ENCODE measurements at places on chromosomes 6 and 20.

GRCh38 chr20:8116067-8116811 lies 15.8 kb upstream of the PLCB1 start:
- no peak for DNase-seq

GRCh38 chr6:169940481-169941271 lies 189.3 kb downstream of the ERMARD start:
- no peak for DNase-seq

- DNase-seq, result no peak
Observed at GRCh38 chr20:37492945-37493344, 28.1 kb upstream of the NNAT start.

GRCh38 chr6:16002332-16003196 lies 126.3 kb upstream of the MYLIP start:
- DNase-seq, result no peak

GRCh38 chr20:36272547-36273220 lies 33.5 kb upstream of the DLGAP4 start:
- no peak for DNase-seq

GRCh38 chr6:149963462-149964307 lies at the start of gene ULBP1:
TSS of gene ULBP1 (plus strand) at chr6:149963943. CDS start at chr6:149964050, 107 bp downstream.
- peak; percentile 90 for DNase-seq

- no peak for DNase-seq
Observed at GRCh38 chr6:139765825-139766285, 391.4 kb upstream of the CITED2 start.

DNA sequence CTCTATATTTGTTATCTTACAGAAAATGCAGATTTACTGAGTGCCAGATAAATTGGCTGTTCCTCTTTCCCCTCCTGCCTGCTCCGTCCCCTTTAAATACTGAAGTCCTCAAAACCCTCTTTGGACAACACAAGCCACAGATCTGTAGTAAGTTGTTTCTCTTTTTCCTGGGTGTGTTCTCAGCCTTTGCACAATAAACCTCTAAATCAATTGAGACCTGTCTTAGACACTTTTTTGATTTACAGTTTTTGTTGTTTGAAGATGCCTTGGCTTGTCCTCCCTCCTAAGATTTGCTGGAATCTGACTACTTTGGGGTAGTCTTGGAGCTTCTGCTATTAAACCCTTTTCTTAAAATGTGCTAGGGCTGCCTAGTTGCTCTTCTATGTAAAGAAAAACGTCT lies 60.9 kb upstream of the EIF2S2 start:
- no peak for DNase-seq

DNA sequence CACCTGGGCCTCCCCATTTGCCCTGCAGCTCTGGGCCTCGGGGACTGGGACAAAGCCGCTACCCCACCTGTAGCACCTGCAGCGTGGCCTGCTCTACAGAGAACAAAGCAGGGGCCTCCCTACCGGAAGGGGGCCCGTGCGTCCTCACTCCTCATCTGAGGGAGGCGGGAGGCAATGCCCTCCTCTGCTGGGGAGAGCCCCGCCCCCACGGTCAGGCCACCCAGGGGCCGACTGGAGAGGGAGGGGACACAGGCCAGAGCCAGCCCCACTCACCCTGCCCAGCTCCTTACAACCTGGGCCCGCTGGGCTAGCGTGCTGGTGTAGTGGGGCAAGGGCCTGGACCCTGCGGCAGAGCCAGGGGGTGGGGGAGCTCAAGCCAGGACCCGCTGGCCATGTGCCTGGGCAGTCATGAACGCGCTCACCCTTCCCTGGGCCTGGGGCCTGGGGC lies 8.0 kb downstream of the LAMA5 start:
- no peak for DNase-seq
